ENCODE measurements at places on chromosomes 1 and 21. TPM values are rescaled to one million over a fixed set of nuclear protein-coding genes. Genes with fewer than 3 reads are reported as not detected.

DNA sequence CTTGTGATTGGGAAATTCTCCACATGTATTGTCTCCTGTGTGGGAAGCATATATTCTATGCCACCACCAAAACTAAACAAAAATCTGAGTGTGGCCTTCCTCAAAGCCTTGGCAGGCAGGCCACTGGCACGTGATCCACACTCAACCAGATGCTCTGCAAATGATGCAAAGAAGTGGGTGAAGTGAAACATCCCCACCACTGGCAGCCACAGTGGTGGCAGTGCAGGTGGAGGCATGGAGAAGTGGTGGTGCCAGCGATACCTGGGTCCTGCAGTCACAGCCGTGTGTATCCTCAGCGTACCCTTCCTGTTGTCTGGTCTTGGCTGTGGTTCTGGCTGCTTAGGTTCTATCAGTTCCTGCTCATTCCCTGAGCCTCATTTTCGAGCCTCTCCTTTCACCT is 65.2 kb downstream of the PLPPR5 start:
- H3K4me3 ChIP-seq: no peak overlapping the region
- no peaks in the 10 kb centered on the region for H3K27me3 ChIP-seq
- DNase-seq: no peak
- H3K27ac ChIP-seq: no peak overlapping the region

- H3K4me3 ChIP-seq: no peak overlapping the region
- no peaks in the 10 kb centered on the region for H3K36me3 ChIP-seq
- H3K27me3 ChIP-seq: no peaks in the 10 kb centered on the region
Measured at GRCh38 chr1:114719424-114719787, 2.8 kb upstream of the NRAS start.

GRCh38 chr1:9459816-9460407 is 79.4 kb upstream of the SLC25A33 start:
- no peaks in the 10 kb centered on the region for H3K36me3 ChIP-seq
- no peaks in the 10 kb centered on the region for H3K27me3 ChIP-seq
- no peaks in the 10 kb centered on the region for H3K4me1 ChIP-seq
- H3K27ac ChIP-seq: no peak overlapping the region
- no peak overlapping the region for H3K4me3 ChIP-seq

DNA sequence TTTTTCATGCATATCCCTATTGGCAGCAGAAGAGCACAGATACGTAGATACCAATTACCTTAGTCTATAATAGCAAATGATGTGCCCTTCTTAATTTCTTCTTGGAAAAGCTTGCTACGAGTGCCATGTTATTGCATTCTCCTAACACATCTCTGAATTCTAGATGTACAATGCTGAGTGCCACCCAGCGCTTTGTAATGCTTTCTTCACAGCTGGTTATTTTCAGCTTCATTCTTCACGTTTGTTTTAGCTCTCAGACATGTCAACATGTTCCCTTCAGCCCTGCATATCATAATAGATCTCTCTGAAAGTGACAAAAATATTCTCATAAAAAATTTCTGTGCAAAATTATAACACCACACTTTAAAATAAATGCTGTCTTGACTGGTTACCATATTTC is 981.2 kb downstream of the TTLL7 start:
- H3K4me3 ChIP-seq: no peak overlapping the region
- no peaks in the 10 kb centered on the region for H3K27me3 ChIP-seq
- H3K27ac ChIP-seq: no peak overlapping the region
- H3K4me1 ChIP-seq: no peaks in the 10 kb centered on the region
- no peaks in the 10 kb centered on the region for H3K36me3 ChIP-seq

CFAP74 gene
- total RNA-seq: 0.64 TPM

- H3K4me1 ChIP-seq: no peaks in the 10 kb centered on the region
- H3K27ac ChIP-seq: no peak overlapping the region
- H3K27me3 ChIP-seq: no peaks in the 10 kb centered on the region
- H3K4me3 ChIP-seq: no peak overlapping the region
- DNase-seq: no peak
Measured at GRCh38 chr1:182426442-182427430, 23.2 kb upstream of the RGSL1 start.

DNA sequence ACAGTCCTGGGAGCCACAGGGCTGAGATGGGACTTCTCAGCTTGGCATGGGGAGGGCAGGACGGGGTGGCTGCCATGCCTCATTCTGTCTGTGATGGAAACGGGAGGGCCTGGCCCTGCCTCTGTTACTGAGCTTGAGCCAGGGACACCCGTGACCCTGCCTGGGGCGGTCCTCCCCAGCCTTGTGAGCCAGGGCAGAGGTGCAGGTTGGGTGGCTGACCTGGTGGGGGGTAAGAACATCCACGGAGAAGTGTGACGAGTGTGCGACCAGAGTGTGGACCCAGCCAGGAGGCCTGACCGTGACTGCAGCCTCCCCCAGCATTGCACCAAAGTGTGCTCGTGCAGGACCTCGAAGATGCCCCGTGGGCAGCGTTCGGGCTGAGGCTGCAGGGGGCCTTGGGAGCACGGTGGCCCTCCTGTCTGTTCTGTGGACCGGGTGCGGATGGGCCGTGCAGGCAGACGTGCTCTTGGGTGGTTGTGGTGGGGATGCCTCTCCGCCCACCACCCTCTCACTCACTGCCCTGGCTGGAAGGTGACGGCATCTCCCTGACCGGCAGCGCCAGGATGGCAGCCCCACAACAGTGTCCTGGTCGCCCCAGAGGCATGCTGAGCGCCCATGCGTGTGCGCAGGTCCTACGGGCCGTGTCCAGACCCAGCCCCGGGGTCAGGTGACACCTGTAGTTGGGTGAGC is 45.4 kb downstream of the SKI start:
- DNase-seq: no peak
- H3K4me3 ChIP-seq: no peak overlapping the region
- H3K36me3 ChIP-seq: no peaks in the 10 kb centered on the region
- peaks cover 73% of the 10 kb centered on the region for H3K4me1 ChIP-seq

GRCh38 chr1:119375366-119375765 is 6.8 kb downstream of the HAO2 start:
- H3K27ac ChIP-seq: no peak overlapping the region
- H3K4me1 ChIP-seq: no peaks in the 10 kb centered on the region
- no peak for DNase-seq
- no peak overlapping the region for H3K4me3 ChIP-seq
- no peaks in the 10 kb centered on the region for H3K27me3 ChIP-seq
- H3K36me3 ChIP-seq: no peaks in the 10 kb centered on the region

TSACC gene
- not detected for total RNA-seq

GRCh38 chr21:28749536-28749935 is 243.1 kb downstream of the LTN1 start:
- H3K4me3 ChIP-seq: no peak overlapping the region
- no peaks in the 10 kb centered on the region for H3K36me3 ChIP-seq
- no peaks in the 10 kb centered on the region for H3K4me1 ChIP-seq
- no peak for DNase-seq
- H3K27me3 ChIP-seq: no peaks in the 10 kb centered on the region

PROK1 gene
- total RNA-seq: not detected

DNA sequence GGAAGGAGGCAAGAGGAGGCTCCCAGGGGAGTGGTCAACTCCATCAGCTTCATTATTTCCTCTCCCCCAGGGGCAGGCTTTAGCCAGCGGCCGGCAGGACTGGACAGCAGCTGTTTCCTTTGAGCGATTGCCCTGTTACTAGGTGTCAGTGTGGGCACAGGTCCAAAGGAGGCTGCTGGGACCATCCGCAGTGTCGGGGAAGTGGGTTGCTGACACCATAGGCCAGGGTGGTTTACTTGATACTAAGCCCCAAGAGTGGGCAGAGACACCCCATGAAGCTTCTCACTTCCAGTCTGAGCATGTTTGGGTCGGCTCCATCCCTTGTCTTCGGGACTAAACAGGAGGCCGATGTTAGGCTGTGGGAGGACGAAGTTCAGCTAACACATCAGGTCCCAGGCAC is 63.6 kb downstream of the KAZN start:
- no peak overlapping the region for H3K4me3 ChIP-seq
- no peak for DNase-seq
- H3K27me3 ChIP-seq: no peaks in the 10 kb centered on the region
- H3K27ac ChIP-seq: no peak overlapping the region
- no peaks in the 10 kb centered on the region for H3K4me1 ChIP-seq

- no peaks in the 10 kb centered on the region for H3K36me3 ChIP-seq
- DNase-seq: no peak
- no peaks in the 10 kb centered on the region for H3K4me1 ChIP-seq
- no peak overlapping the region for H3K27ac ChIP-seq
Measured at GRCh38 chr1:54596756-54597155, 26.6 kb downstream of the FAM151A start.

DNA sequence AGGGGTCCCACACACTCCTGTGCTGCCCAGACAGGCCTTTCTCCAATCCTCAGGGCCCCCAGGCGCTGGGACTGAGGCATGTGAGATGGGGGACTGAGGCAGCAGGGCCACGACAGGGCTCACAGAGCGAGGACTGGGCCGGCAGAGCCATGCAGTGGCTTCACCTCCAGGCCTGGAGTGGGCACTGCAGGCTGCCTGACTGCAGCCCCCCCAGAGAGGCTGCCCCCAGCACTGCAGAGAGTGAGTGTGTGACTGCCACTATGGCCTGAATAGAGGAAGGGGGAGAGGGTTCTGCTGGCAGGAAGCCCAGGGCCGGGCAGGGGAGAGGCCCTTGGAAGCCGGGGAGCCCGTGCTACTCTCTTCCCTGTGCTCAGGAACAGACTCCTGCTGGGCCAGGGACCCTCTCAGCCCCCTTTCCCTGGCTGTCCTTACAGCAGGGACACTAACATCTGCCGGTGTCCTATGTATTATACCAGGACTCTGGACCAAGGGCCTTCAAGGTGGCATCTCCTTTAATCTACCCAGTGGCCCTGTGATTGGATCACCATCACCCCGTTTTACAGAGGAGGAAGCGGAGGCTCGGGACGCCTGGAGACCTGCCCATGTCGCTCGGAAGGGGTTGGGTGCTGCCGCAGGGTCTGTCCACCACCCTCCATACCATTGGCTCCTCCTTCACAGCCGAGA is 20.2 kb upstream of the PLEKHG5 start:
- H3K27ac ChIP-seq: no peak overlapping the region
- H3K4me3 ChIP-seq: no peak overlapping the region
- no peak for DNase-seq
- no peaks in the 10 kb centered on the region for H3K4me1 ChIP-seq
- H3K36me3 ChIP-seq: no peaks in the 10 kb centered on the region

DNA sequence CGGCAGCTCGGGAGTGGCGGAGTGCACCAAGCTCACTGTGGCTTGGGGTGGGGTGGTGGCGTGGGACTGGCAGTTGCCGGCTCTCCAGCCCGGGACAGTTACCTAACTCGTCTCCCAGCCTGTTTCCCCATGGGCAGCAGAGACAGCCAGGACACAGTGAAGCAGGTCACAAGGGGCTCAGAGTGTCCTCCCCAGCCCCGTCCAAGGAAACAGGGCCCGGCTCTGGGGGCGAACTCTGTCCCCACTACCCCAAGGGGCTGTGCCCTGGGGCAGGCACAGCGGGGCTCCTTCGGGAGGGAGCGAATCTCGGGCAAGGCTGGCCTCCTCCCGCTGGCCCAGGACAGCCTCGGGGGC is 759 bp downstream of the GPR157 start:
- peak overlapping the region; percentile 97 for H3K27ac ChIP-seq
- DNase-seq: no peak
- H3K4me1 ChIP-seq: no peaks in the 10 kb centered on the region
- H3K4me3 ChIP-seq: peak overlapping the region; percentile 56
- no peaks in the 10 kb centered on the region for H3K36me3 ChIP-seq

PCP4 gene
- 8.2 TPM for total RNA-seq

PRELP gene
- 77.9 TPM for total RNA-seq

FMN2 gene
- 2.3 TPM for total RNA-seq

CLCNKA gene
- total RNA-seq: not detected

RBP7 gene
- total RNA-seq: 30.5 TPM

DNA sequence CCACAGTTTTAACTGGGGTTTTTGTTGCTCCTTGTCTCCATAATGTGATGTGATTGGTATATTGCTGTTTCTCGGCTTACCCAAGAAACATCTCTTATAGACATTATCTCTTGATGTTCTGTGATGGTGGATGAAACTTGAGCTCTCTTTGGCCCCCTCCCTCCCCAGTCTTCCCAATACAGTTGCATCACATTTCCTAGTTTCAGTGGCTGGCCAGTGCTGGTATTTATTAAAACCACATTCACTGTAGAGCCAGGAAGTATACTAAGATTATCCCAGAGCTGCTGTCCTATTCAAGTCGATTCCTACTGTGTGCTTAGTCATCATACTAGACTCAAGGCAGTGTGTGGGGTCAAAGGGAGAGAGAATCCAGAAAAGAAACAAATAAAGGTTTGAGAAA is 244.4 kb downstream of the KAZN start:
- DNase-seq: no peak
- no peak overlapping the region for H3K27ac ChIP-seq
- H3K27me3 ChIP-seq: no peaks in the 10 kb centered on the region
- H3K4me1 ChIP-seq: no peaks in the 10 kb centered on the region
- no peaks in the 10 kb centered on the region for H3K36me3 ChIP-seq

- no peaks in the 10 kb centered on the region for H3K4me1 ChIP-seq
- no peaks in the 10 kb centered on the region for H3K27me3 ChIP-seq
- H3K36me3 ChIP-seq: no peaks in the 10 kb centered on the region
Measured at GRCh38 chr1:16631248-16632043, 18.1 kb upstream of the NBPF1 start.

LHX4 gene
- not detected for total RNA-seq

RAVER2 gene
- 21.8 TPM for total RNA-seq

GRCh38 chr1:154726443-154726842 is 118.5 kb upstream of the ADAR start:
- H3K4me1 ChIP-seq: peaks cover 35% of the 10 kb centered on the region
- no peaks in the 10 kb centered on the region for H3K27me3 ChIP-seq
- no peak overlapping the region for H3K4me3 ChIP-seq
- DNase-seq: no peak

GRCh38 chr1:165414620-165415019 is 30.3 kb downstream of the RXRG start:
- H3K4me1 ChIP-seq: no peaks in the 10 kb centered on the region
- DNase-seq: no peak
- no peaks in the 10 kb centered on the region for H3K36me3 ChIP-seq
- no peaks in the 10 kb centered on the region for H3K27me3 ChIP-seq
- no peak overlapping the region for H3K27ac ChIP-seq

DNA sequence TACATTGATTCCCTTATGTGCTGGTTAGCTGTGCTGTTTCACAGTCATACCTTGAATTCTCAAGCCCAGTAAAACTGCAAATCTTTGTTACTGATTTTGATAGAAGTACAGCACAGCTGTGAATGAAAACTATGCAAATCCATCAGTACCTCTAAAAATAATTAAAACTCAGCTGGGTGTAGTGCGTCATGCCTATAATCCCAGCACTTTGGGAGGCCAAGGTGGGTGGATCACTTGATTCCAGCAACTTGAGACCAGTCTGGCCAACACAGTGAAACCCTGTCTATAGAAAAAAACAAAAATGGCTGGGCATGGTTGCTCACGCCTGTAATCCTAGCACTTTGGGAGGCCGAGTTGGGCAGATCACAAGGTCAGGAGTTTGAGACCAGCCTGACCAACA is 61.2 kb downstream of the NUP210L start:
- H3K27ac ChIP-seq: no peak overlapping the region
- no peak for DNase-seq

- no peak overlapping the region for H3K4me3 ChIP-seq
- H3K4me1 ChIP-seq: no peaks in the 10 kb centered on the region
- H3K36me3 ChIP-seq: no peaks in the 10 kb centered on the region
- no peaks in the 10 kb centered on the region for H3K27me3 ChIP-seq
Measured at GRCh38 chr1:76891931-76892622, 24.8 kb downstream of the ST6GALNAC5 start.

Measured in uterus (tissue), 4 donors.